ENCODE measurements at places on chromosomes 3 and 15.

- no peaks in the 10 kb centered on the region for H3K36me3 ChIP-seq
- H3K27ac ChIP-seq, result peak within 1 kb of the TSS; percentile 75
- peak; percentile 72 for DNase-seq
- no peaks in the 10 kb centered on the region for H3K27me3 ChIP-seq
- H3K4me1 ChIP-seq, result peaks cover 34% of the 10 kb centered on the region
- peak within 1 kb of the TSS; percentile 88 for H3K4me3 ChIP-seq
These were observed at the start of gene CSK for GRCh38 chr15:74781431-74782258. Gene CSK (plus strand): TSS chr15:74782080. CDS start chr15:74798298, 16,218 bp downstream.

- H3K4me1 ChIP-seq, result no peaks in the 10 kb centered on the region
- no peak for DNase-seq
- H3K27me3 ChIP-seq, result no peaks in the 10 kb centered on the region
- H3K27ac ChIP-seq, result no peak overlapping the region
These were observed 10.4 kb upstream of the CILP start for GRCh38 chr15:65221697-65222096.

DNA sequence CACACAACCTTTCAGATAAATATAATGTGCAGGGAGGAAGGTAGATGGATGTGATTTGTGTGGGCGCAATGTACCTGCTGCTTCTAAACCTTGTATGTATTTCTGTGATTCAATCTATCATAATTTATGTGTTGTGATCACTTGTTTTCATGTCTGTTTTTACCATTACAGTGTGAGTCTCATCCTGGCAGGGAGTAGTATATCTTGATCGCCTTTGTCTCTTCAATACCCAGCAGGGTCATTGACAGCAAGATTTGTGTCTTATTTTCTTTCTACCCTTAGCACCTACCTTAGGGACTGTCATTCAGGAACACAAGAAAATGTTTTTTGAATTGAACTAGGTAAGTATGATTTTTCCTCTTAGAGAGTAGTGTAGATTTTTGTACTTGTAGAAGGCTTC is 83.7 kb upstream of the SELENOK start:
- no peak overlapping the region for H3K4me3 ChIP-seq
- DNase-seq, result no peak
- H3K27ac ChIP-seq, result no peak overlapping the region

- H3K36me3 ChIP-seq, result no peaks in the 10 kb centered on the region
- no peak overlapping the region for H3K4me3 ChIP-seq
- H3K4me1 ChIP-seq, result no peaks in the 10 kb centered on the region
These were observed 25.8 kb downstream of the VEPH1 start for GRCh38 chr3:157477441-157477840.

- DNase-seq, result no peak
- H3K4me1 ChIP-seq, result no peaks in the 10 kb centered on the region
- no peaks in the 10 kb centered on the region for H3K36me3 ChIP-seq
- H3K27ac ChIP-seq, result no peak overlapping the region
- no peak overlapping the region for H3K4me3 ChIP-seq
These were observed 341.5 kb downstream of the ROBO2 start for GRCh38 chr3:77381431-77381830.

DNA sequence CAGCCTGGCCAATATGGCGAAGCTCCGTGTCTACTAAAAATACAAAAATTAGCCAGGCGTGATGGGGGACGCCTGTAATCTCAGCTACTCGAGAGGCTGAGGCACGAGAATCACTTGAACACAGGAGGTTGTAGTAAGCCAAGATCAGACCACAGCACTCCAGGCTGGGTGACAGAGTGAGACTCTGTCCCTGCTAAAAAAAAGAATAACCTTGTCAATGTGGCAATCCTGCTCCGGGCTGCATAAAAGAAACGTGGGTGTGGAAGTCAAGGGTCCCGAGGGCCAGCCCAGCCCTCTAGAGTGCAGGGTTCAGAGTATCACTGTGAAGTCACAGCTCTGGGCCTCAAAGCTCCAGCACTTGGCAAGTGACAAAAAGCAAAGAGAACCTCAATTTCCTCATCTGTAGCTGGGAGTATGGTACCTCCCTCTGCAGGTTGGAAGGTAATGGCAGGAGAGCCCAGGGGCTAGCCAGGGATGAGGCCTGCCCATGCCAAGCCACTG is 73.5 kb upstream of the IQSEC1 start:
- H3K27me3 ChIP-seq, result no peaks in the 10 kb centered on the region
- no peaks in the 10 kb centered on the region for H3K36me3 ChIP-seq
- H3K4me3 ChIP-seq, result no peak overlapping the region
- H3K4me1 ChIP-seq, result peaks cover 3% of the 10 kb centered on the region
- no peak for DNase-seq

- H3K4me1 ChIP-seq, result peaks cover 21% of the 10 kb centered on the region
- H3K27ac ChIP-seq, result no peak overlapping the region
- H3K4me3 ChIP-seq, result no peak overlapping the region
- DNase-seq, result no peak
- H3K36me3 ChIP-seq, result no peaks in the 10 kb centered on the region
- H3K27me3 ChIP-seq, result no peaks in the 10 kb centered on the region
These were observed 142.0 kb upstream of the UBE2E1 start for GRCh38 chr3:23663661-23664186.

DNA sequence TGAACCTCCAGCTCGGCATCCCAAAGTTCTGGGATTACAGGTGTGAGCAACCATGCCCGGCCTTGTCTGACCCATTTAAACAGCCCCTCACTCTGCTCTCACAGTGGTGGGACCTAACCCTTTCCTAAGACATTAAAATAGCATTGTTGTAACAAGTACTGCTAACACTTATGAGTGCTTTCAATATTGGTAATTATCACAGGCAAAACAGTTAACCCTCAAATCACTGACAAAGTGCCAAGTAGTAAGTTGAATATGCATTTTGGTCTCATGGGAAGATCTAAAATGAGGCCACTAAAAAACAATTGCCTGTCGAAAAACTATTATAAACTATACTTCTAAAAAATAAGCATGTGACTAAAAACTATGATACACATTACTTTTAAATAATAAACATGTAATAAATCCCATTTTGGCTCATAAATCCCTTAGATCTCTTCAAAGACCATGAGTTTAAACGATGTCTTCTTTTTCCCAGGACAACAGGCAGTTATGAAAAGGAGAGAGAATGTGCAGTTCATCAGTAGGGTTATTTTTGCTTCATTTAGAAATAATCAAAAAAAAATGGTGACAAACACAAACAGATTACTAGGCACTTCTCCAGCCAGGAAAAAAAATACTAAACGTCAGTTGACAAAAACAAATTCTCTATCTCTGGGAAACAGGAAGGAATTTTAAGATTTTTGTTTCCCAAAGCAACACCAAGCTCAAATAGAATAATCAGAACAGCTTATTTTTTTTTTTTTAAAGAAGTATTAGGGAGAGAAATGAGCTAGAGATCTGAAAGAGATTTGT is 95.4 kb downstream of the RFTN1 start:
- H3K27ac ChIP-seq, result no peak overlapping the region
- no peak for DNase-seq
- H3K4me3 ChIP-seq, result no peak overlapping the region
- no peaks in the 10 kb centered on the region for H3K27me3 ChIP-seq
- no peaks in the 10 kb centered on the region for H3K4me1 ChIP-seq

- H3K4me1 ChIP-seq, result peaks cover 23% of the 10 kb centered on the region
- no peak overlapping the region for H3K27ac ChIP-seq
- no peak overlapping the region for H3K4me3 ChIP-seq
- H3K36me3 ChIP-seq, result peaks cover 14% of the 10 kb centered on the region
These were observed 45.0 kb downstream of the TNK2 start for GRCh38 chr3:195863121-195864061.

DNA sequence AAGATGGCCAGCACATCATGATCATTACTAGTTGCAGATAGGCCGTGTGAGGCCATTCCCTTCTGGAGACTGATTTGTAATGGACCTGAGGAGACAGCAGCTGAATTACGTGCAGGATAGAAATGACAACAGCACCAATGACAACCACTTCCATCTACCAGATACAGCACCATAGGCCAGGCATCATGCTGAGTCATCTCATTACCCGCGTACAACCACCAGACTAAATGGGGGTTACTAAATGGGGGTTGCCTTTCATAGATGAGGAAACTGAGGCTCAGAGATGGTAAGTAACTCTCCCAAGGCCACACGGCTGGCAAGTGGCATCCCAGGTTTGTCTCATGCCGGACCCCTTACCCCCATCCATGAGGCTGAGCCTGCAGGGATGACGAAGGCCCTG is 32.8 kb upstream of the FAM107A start:
- H3K27ac ChIP-seq, result no peak overlapping the region
- peak; percentile 55 for DNase-seq
- H3K36me3 ChIP-seq, result no peaks in the 10 kb centered on the region

- peaks cover 67% of the 10 kb centered on the region for H3K4me1 ChIP-seq
- H3K27me3 ChIP-seq, result no peaks in the 10 kb centered on the region
- H3K27ac ChIP-seq, result no peak overlapping the region
- peak; percentile 87 for DNase-seq
- H3K4me3 ChIP-seq, result no peak overlapping the region
These were observed 274.2 kb downstream of the FOXP1 start for GRCh38 chr3:71309342-71309741.

- DNase-seq, result peak; percentile 54
- H3K4me1 ChIP-seq, result peaks cover 42% of the 10 kb centered on the region
- H3K36me3 ChIP-seq, result no peaks in the 10 kb centered on the region
These were observed 14.4 kb upstream of the ANKRD28 start for GRCh38 chr3:15812183-15812582.

DNA sequence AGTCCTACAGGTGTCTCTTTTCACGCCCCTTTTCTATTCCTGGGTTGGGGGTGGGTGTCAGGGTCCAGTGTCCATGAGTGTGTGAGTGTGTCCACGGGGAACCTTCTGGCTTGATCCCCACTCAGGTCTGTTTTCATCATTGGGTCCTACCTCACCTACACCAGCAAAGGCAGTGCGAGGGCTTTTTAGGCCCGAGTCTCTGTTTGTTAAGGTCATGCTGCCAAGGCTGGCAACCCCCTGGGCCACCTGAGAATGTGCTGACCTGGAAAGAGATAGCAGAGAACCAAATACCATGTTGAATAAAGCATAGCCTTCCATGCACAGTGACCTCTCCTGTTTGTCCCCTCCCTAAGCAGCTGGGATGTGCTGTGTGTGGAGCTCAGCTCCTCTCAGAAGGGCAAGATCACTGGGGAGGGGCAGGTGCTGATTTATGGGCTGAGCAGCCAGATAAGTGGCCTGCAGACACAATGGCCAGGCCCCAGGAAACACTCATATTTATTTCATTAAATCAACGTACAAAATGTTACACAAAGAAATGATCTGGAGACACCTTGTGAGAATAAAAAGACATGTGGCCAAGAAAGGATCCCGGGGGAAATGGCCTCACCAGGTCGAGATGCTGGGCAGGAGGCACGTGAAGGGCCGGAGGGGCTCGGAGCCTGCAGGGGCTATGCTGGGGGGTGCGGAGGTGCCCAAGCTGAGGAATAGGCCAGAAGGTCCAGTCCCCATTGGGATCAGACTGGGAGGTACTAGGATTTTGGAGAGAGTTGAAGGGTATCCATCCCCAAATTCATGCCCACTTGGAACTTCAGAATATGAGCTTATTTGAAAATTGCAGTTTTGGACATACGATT is 36.1 kb downstream of the RAB6B start:
- H3K4me3 ChIP-seq, result no peak overlapping the region
- no peaks in the 10 kb centered on the region for H3K27me3 ChIP-seq
- no peak overlapping the region for H3K27ac ChIP-seq
- H3K4me1 ChIP-seq, result peaks cover 2% of the 10 kb centered on the region
- no peak for DNase-seq
- no peaks in the 10 kb centered on the region for H3K36me3 ChIP-seq

- H3K4me1 ChIP-seq, result no peaks in the 10 kb centered on the region
- H3K27me3 ChIP-seq, result no peaks in the 10 kb centered on the region
- no peak overlapping the region for H3K27ac ChIP-seq
- H3K4me3 ChIP-seq, result no peak overlapping the region
These were observed 110.2 kb downstream of the RORA start for GRCh38 chr15:61118885-61119284.

DNA sequence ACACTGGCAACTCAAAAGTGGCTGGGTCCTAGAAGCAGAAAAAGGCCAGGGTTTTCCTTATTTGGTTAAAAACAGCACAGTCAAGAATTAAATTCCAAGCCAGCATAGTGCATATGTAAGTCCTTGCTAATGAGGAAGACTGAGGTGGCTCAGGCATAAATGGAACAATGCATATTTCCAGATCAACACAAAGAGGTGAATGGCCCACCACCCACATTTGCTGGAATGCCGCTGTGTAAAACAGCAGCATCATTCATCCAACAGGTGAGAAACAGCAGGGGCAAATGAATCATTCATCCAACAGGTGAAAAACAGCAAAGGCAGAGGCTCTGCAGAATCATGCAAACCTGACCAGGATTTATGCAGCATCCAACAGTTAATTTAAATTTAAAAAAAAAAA is 32.9 kb downstream of the GPR176 start:
- H3K27me3 ChIP-seq, result no peaks in the 10 kb centered on the region
- no peaks in the 10 kb centered on the region for H3K36me3 ChIP-seq

- H3K4me3 ChIP-seq, result no peak overlapping the region
- no peak for DNase-seq
- peaks cover 2% of the 10 kb centered on the region for H3K4me1 ChIP-seq
- H3K36me3 ChIP-seq, result no peaks in the 10 kb centered on the region
- no peak overlapping the region for H3K27ac ChIP-seq
- H3K27me3 ChIP-seq, result peaks cover 4% of the 10 kb centered on the region
These were observed 212.5 kb downstream of the CHST2 start for GRCh38 chr3:143332026-143332425.

GRCh38 chr3:8355346-8355745 is 146.3 kb upstream of the LMCD1 start:
- H3K4me3 ChIP-seq, result no peak overlapping the region
- peaks cover 15% of the 10 kb centered on the region for H3K4me1 ChIP-seq
- H3K27me3 ChIP-seq, result no peaks in the 10 kb centered on the region
- no peak for DNase-seq
- peak overlapping the region; percentile 81 for H3K27ac ChIP-seq
- no peaks in the 10 kb centered on the region for H3K36me3 ChIP-seq

DNA sequence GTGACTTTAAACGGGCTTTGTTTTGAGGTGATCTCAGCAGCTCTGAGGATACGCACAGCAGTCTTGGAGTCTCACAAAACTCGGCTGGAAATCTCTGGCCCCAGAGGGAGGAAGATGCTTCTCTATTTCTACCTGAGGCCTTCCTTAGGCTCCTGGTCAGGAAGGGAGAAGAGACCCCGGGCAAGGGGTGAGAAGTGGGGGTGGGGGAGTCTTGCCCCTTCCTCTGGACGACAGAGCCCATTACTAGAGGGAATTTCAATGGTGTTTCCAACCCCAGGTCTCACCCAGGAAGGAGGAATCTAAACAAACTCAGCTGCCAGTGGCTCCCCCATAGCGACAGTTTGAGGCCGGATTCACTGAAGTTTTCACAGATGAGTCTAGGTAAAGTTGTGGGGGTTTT is 37.4 kb upstream of the PCSK6 start:
- no peak for DNase-seq
- H3K4me1 ChIP-seq, result no peaks in the 10 kb centered on the region
- H3K27me3 ChIP-seq, result peaks cover 6% of the 10 kb centered on the region
- H3K4me3 ChIP-seq, result no peak overlapping the region

- H3K27me3 ChIP-seq, result no peaks in the 10 kb centered on the region
- H3K4me3 ChIP-seq, result no peak overlapping the region
- H3K36me3 ChIP-seq, result no peaks in the 10 kb centered on the region
These were observed 50.7 kb upstream of the NIPA1 start for GRCh38 chr15:22735781-22736180.

GRCh38 chr3:169264711-169265110 is 398.8 kb downstream of the MECOM start:
- H3K27ac ChIP-seq, result no peak overlapping the region
- no peak overlapping the region for H3K4me3 ChIP-seq
- no peaks in the 10 kb centered on the region for H3K36me3 ChIP-seq
- H3K4me1 ChIP-seq, result no peaks in the 10 kb centered on the region
- no peak for DNase-seq
